NCI-H524 treated with DMSO at 0.1 percent for 48 hours (cell line): ENCODE measurements at places on chromosomes 7 and 10.

GRCh38 chr7:46178661-46179060 lies 257.6 kb upstream of the IGFBP3 start:
- DNase-seq, result no peak

DNA sequence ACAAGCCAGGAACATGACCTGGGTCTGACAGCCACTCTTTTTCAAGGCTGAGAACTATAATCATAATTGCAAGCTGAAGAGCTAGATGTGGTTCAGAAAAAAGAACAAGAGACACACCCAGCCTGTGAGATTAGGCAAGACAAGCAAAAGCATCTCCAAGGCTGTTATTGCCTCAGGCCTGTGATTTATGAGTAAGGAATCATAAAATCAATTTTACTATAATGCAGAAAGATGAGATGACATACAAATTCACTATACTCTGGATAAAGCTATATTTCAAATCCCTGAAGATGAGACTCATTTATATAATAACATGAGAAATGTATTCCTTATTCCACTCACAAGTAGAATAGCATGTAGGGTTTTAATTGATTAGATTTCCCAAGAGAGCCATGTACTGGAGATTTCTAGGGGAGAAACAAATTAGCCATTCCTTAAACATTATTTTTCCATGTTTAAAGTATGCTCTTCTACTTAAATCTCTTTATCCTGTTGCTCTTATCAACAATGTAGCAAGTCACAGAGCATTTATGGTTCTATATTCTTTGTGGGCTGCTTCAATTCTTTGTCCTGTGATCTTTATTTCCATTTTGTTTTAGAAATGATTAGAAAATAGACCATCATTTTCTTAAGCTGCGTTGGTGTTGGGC lies 47.4 kb downstream of the FHIP2A start:
- no peak for DNase-seq

DNA sequence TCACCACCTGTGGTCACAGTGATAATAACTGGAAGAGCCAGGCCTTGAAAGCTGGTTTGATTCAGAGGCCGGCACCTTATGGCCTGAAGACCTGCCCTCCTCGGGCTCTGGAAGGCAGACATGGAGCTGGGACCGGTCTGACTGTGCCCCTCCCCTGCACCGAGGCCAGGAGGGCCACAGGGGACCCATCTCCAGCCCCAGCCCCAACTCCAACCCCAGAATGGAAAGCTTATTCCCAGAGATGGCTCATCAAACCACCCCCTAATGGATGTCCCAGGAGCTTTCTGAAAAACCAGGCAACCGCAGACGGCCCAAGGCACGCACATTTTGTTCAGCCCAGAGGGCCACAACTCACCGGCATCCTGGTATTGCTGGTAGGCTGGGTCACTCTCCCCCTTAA lies 16.8 kb downstream of the PDIA4 start:
- DNase-seq, result no peak

DNA sequence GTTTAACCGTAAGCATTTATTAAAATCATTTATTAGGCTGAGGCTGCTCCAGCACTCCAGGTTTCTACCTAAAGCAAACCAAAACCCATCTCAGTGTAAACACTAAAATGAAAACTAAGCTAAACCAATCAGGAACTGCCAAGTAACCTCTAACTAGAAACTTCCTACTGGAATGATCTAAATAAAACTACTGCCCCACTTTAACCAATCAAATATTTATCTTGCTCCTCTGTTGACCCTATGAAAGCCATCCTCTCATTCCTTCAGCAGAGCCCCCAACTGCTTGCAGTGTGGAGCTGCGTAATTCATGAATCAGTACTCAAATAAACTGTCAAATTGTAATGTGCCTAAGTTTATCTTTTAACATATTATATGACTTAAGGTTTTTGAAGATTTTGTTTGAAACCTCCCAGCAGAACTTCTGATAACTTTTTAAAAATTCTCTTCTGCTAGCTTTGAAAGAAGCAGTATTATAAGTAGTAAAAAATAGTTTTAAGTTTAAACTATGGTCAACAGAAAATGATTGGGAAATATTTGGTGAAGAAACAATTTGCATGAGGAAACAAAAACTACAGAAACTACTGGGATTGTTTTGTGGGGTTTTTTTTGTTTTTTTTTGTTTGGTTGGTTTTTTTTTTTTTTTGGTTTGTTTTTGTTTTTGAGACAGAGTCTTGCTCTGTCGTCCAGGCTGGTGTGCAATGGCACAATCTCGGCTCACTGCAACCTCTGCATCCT lies 47.4 kb downstream of the GPR37 start:
- DNase-seq, result no peak
